Mesothelial cell of epicardium (in vitro differentiated cells): ENCODE measurements at places on chromosomes 7 and 10. TPM values are rescaled to one million over a fixed set of nuclear protein-coding genes. Genes with fewer than 3 reads are reported as not detected.

The HOXA10 gene
- 13.1 to 14.4 TPM (median 13.8 TPM) in 3 replicates for total RNA-seq

GRCh38 chr10:97596101-97597082, 6.9 kb downstream of the C10orf62 start:
- H3K4me3 ChIP-seq, result no peak overlapping the region
- no peaks in the 10 kb centered on the region for H3K27me3 ChIP-seq
- peaks cover 4% of the 10 kb centered on the region for H3K4me1 ChIP-seq
- H3K36me3 ChIP-seq, result no peaks in the 10 kb centered on the region
- no peak overlapping the region for H3K27ac ChIP-seq

GRCh38 chr10:8379906-8380832, 325.7 kb downstream of the GATA3 start:
- H3K4me1 ChIP-seq, result peaks cover 16% of the 10 kb centered on the region
- no peak overlapping the region for H3K27ac ChIP-seq
- no peak for DNase-seq

The EGR2 gene
- 16.9 to 21.9 TPM (median 20.0 TPM) in 3 replicates for total RNA-seq

- H3K4me3 ChIP-seq, result peak overlapping the region; percentile 59
- no peaks in the 10 kb centered on the region for H3K36me3 ChIP-seq
- DNase-seq, result peak; percentile 51
- H3K27me3 ChIP-seq, result peaks cover 88% of the 10 kb centered on the region
- peaks cover 4% of the 10 kb centered on the region for H3K4me1 ChIP-seq
- no peak overlapping the region for H3K27ac ChIP-seq
Measured at GRCh38 chr10:97196223-97197029, 10.7 kb upstream of the SLIT1 start.

- peaks cover 5% of the 10 kb centered on the region for H3K4me1 ChIP-seq
- H3K27ac ChIP-seq, result no peak overlapping the region
- no peaks in the 10 kb centered on the region for H3K27me3 ChIP-seq
Measured at GRCh38 chr7:70208236-70209063, 610.2 kb downstream of the AUTS2 start.

DNA sequence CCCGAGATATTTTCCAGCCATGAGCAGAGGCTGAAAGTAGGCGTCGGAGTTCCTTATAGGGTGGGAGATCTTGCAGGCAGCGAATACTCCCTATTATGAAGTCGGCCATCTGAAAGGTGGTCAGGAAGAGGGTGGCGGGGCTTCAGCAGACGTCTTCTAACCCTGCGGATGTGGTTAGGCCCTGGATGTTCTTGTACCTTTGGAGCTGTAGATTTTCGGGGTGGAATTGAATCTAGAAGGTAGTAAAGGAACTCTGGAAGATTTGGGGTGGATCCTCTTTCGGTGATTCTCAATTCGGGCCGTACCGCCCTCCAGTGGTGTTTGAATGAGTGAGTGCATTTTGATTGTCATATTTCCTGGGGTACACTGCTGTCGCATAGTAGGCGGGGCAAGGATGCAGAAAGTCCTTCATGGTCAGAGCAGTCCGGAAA, 635 bp downstream of the NUP205 start:
- no peak for DNase-seq
- no peaks in the 10 kb centered on the region for H3K27me3 ChIP-seq
- H3K4me1 ChIP-seq, result peaks cover 25% of the 10 kb centered on the region
- H3K36me3 ChIP-seq, result peaks cover 5% of the 10 kb centered on the region
- H3K4me3 ChIP-seq, result no peak overlapping the region

DNA sequence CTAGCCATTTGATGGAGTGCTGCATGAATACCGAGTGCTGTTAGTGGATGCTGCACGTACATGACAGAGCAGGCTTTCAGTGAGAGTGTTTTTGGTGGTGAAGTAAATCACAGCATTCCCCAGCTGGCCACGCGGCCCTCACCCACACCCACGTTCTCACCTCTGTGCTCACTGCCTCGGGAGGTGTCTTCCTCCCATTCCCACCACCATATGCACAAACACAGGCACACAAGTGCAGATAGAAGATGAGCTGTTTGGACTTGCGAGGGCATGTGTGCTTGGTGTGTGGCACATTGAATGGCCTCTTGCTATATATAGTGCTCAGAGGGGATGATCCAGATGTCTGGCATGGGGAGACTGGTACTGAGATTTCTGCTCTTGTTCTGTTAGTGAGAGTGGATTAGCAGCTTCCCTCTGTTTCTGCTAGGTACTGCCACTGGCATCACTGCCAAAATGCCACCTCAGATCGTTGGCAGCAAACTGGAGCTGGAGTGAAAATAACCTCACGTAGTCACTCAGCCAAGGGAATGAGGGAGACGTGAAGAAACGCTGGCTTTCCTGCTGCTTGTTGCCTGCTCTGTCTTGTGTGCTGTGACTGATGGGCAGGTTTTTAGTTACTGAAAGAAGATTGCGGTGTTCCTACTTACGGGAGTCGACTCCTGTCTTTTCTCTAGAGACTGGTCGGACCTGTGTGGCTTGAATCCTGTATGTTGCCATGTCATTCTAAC, 19.1 kb downstream of the DNAJB6 start:
- H3K4me3 ChIP-seq, result peak overlapping the region; percentile 23
- DNase-seq, result peak; percentile 44
- H3K36me3 ChIP-seq, result peaks cover 6% of the 10 kb centered on the region
- H3K4me1 ChIP-seq, result peaks cover 32% of the 10 kb centered on the region
- peak overlapping the region; percentile 90 for H3K27ac ChIP-seq
- no peaks in the 10 kb centered on the region for H3K27me3 ChIP-seq

- no peaks in the 10 kb centered on the region for H3K27me3 ChIP-seq
- H3K36me3 ChIP-seq, result peaks cover 2% of the 10 kb centered on the region
- no peak for DNase-seq
- peak overlapping the region; percentile 59 for H3K27ac ChIP-seq
- H3K4me1 ChIP-seq, result peaks cover 69% of the 10 kb centered on the region
Measured at GRCh38 chr10:79185067-79185774, 116.5 kb downstream of the ZMIZ1 start.

DNA sequence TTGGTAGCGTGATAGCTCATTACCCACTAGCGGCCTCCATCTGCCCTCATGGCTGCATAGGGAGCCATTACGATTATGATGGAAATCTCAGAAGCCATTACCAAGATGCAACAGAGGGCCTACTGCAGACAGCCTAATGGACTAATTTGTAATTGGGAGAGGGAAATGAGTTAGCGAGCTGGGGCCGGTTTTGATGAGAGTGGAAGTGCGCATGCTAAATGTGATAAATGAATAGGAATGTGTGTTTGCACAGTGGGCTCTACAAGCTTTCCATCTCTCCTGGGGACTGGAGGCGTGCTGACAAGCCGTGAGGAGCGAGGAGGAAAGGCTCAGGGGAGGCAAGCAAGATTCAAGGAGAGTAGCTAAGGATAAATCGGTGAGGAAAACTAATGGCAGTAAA, 644.5 kb upstream of the GALNT17 start:
- H3K36me3 ChIP-seq, result peaks cover 19% of the 10 kb centered on the region
- peaks cover 12% of the 10 kb centered on the region for H3K4me1 ChIP-seq
- no peaks in the 10 kb centered on the region for H3K27me3 ChIP-seq
- H3K27ac ChIP-seq, result no peak overlapping the region
- no peak overlapping the region for H3K4me3 ChIP-seq
- DNase-seq, result no peak

The SLC16A12 gene
- total RNA-seq, result 3.0 to 3.1 TPM (median 3.1 TPM) in 3 replicates

- peaks cover 4% of the 10 kb centered on the region for H3K27me3 ChIP-seq
- no peak overlapping the region for H3K27ac ChIP-seq
- no peaks in the 10 kb centered on the region for H3K36me3 ChIP-seq
- peaks cover 21% of the 10 kb centered on the region for H3K4me1 ChIP-seq
Measured at GRCh38 chr7:102287981-102288278, 1.3 kb downstream of the SH2B2 start.

DNA sequence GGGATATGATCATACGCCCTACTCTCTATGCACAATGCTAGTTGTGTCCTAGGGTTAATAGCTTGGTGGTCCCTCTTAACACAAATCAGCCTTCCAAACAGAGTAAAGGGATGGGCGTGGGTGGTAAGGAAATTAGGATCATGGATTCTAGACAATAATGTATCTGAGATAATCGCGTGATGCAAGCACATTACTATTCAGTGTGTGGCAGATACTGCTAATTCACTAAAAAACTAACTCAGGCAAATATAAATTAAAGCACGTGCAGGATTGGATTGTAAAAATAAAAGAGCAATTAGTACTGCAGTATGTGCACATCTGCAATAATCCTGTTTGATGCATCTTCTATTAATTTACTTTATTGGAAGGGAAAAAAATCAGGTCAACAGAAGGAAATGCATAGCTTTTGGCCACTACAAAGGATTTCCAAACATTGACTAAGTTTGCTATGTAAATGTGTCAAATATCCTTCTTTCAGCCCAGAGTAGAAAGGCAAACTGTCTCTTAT, 22.0 kb downstream of the TWIST1 start:
- no peak overlapping the region for H3K4me3 ChIP-seq
- H3K27me3 ChIP-seq, result no peaks in the 10 kb centered on the region
- DNase-seq, result no peak
- H3K4me1 ChIP-seq, result peaks cover 48% of the 10 kb centered on the region
- no peak overlapping the region for H3K27ac ChIP-seq
- no peaks in the 10 kb centered on the region for H3K36me3 ChIP-seq

- no peaks in the 10 kb centered on the region for H3K36me3 ChIP-seq
- no peaks in the 10 kb centered on the region for H3K27me3 ChIP-seq
- no peak overlapping the region for H3K27ac ChIP-seq
- peaks cover 27% of the 10 kb centered on the region for H3K4me1 ChIP-seq
Measured at GRCh38 chr7:28328822-28329660, 83.3 kb upstream of the CREB5 start.

- no peaks in the 10 kb centered on the region for H3K27me3 ChIP-seq
- peak overlapping the region; percentile 67 for H3K27ac ChIP-seq
- no peak overlapping the region for H3K4me3 ChIP-seq
- DNase-seq, result no peak
Measured at GRCh38 chr7:33157311-33157710, 27.9 kb downstream of the BBS9 start.

- no peak overlapping the region for H3K4me3 ChIP-seq
- peaks cover 24% of the 10 kb centered on the region for H3K36me3 ChIP-seq
- H3K27me3 ChIP-seq, result no peaks in the 10 kb centered on the region
- H3K27ac ChIP-seq, result no peak overlapping the region
Measured at GRCh38 chr10:125882596-125882995, 1.5 kb upstream of the DHX32 start.

- DNase-seq, result no peak
- no peak overlapping the region for H3K27ac ChIP-seq
- no peaks in the 10 kb centered on the region for H3K36me3 ChIP-seq
- peaks cover 2% of the 10 kb centered on the region for H3K27me3 ChIP-seq
- no peaks in the 10 kb centered on the region for H3K4me1 ChIP-seq
Measured at GRCh38 chr10:56116684-56117083, 244.4 kb downstream of the ZWINT start.

DNA sequence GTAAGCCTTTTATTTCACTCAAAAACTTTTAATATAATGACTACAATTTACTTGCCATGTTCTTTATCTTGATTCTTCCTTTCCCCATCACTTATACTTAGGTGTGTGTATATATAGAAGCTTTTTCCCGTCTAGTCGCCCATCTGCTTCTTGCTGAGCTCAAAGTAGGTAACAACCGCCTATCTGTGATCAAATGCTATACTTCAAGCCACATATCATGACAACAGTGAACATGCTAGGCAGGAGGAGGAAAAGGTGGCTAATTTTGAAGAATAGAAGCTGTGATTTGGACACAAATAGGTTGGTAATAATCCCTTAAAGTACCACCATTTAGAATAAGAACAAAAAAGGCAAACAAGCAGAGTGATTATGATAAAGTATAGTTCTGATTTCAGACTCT, 367.3 kb upstream of the CHRM2 start:
- no peaks in the 10 kb centered on the region for H3K27me3 ChIP-seq
- no peak overlapping the region for H3K4me3 ChIP-seq
- peaks cover 1% of the 10 kb centered on the region for H3K4me1 ChIP-seq
- H3K27ac ChIP-seq, result no peak overlapping the region
- DNase-seq, result no peak
- H3K36me3 ChIP-seq, result no peaks in the 10 kb centered on the region

DNA sequence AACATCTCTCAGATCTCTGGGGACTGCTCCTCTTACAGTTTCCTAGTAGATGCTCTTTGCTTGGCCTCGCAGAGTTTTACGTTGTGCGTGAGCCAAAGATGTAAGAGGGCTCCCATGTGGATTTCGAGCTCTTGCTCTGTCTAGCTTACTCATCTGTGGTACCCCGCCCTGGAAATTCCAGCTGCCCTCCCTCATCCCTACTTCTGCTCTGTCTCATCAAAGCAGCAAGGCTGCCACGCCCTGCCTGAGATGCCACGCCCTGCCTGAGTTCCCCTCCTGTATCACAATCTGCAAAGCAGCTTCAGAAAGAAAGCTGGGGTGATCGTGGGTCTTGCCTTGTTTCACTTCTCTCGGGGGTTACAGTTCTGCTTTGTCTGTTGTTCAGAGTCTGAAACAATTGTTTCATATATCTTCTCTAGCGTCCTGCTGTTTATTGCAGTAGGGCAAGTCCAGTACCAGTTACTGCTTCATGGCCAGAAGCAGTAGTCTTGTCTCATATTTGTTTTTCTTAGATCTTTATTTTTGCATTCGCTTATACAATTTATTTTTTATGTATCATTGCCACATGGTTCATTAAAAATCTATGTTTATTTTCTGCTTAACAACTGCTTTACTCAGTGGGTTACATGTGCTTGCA, 36.1 kb upstream of the CCNY start:
- H3K27me3 ChIP-seq, result peaks cover 3% of the 10 kb centered on the region
- no peak overlapping the region for H3K4me3 ChIP-seq
- peaks cover 4% of the 10 kb centered on the region for H3K36me3 ChIP-seq
- H3K4me1 ChIP-seq, result peaks cover 7% of the 10 kb centered on the region

The CALHM2 gene
- total RNA-seq, result 4.3 to 6.0 TPM (median 5.6 TPM) in 3 replicates

DNA sequence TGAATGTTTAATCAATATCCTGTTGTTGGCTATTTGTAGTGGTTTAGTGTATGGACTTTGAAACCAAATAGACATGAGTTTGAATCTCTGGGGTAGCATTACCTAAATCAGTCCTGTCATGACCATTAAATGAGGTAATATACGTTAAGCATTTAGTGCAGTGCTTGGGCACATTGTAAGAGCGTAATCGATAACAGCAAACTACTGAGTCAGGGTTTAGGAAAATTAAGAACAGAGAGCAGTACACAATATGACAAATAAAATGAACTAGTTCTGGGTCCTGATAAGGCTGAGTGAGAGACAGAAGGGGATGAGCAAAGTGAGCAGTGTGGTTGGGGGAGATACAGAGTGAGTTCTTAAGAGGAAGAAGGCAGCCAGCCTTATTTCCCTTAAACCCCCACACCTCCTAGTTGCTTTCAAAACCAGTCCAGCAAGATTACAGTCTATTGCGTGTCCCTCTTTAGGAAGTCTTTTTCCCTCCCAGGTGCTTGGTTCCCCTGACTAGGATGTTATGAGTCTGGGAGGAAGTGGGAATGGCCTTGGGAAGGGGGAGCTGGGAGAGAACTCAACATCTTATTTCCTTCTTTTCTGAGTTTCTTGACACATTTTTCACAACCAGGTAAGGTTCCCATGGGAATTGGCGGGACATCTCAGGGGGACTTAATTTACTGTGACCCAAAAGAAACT, 171.0 kb downstream of the SND1 start:
- H3K4me3 ChIP-seq, result no peak overlapping the region
- no peaks in the 10 kb centered on the region for H3K36me3 ChIP-seq
- H3K27ac ChIP-seq, result peak overlapping the region; percentile 15
- no peak for DNase-seq
- peaks cover 29% of the 10 kb centered on the region for H3K4me1 ChIP-seq
- H3K27me3 ChIP-seq, result no peaks in the 10 kb centered on the region

- H3K4me3 ChIP-seq, result no peak overlapping the region
- peaks cover 13% of the 10 kb centered on the region for H3K4me1 ChIP-seq
- peak overlapping the region; percentile 71 for H3K27ac ChIP-seq
- no peaks in the 10 kb centered on the region for H3K36me3 ChIP-seq
- no peaks in the 10 kb centered on the region for H3K27me3 ChIP-seq
Measured at GRCh38 chr10:75091146-75091545, 20.3 kb upstream of the SAMD8 start.
